ENCODE measurements at places on chromosomes 2 and 18.

GRCh38 chr2:36672199-36672598 lies 24.3 kb upstream of the VIT start:
- peak; percentile 26 for DNase-seq

GRCh38 chr2:63051795-63052333 lies 1.2 kb downstream of the OTX1 start:
- DNase-seq, result peak; percentile 60

GRCh38 chr2:189762229-189762550 lies 402 bp downstream of the OSGEPL1 start:
- no peak for DNase-seq

DNA sequence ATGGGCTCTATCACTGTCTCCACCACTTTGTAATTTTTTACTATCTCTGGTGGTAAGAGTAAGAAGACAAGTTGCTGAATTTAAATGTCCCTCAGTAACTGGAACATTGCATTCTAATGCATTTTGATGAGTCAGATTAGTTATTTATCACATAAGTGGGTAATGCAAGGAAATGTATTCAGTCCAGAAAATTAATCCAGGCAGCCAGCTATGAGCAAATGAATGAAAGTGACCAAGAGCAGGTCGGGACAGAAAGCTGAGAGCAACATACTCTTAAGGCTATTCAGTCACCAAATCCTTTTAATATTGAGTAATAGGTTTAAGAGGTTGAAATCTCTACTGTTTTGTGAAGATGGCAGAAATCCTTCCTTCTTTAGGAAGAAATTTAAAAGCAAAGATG lies 265.5 kb upstream of the PARD3B start:
- no peak for DNase-seq

DNA sequence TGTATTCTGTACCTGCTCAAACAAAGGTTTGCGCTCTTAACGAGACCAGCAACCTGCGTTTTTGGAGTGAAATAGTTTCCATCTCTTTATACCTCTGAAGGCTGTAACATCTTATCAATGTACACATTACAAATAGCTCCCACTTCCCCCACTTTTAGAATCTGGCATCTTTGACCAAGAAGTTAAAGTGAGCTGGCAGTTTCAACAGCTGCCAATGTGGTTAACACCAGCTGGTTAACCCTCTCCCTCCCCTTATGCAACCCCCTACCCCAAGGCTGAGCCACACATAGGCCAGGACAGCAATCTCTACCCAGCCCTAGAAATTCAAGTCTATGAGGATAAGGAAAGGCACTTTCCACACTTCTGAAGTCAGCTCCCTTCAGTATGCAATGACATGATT lies 2.2 kb upstream of the SERTAD2 start:
- no peak for DNase-seq

- DNase-seq, result no peak
Observed at GRCh38 chr2:112973156-112973555, 4.7 kb upstream of the IL36G start.

DNA sequence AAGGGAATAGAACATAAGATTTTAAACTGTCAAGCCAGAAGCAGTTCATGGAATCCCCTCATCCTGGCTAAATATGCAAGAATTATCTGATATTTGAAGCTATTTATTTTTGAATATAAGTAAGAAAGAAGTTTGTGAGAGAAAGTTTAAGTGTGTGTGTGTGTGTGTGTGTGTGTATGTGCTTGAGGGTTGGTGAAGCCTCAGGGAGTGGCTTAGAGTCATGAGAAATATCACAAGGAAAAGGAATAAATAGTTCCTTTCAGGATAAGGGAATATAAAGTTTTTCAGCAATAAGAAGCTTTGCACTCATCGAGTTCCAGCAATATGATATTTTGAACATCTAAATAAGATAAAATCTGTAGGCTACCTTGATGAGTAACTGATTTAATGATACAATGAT lies 359.6 kb downstream of the MEIS1 start:
- no peak for DNase-seq

GRCh38 chr2:239846789-239847676 lies 178.1 kb downstream of the NDUFA10 start:
- no peak for DNase-seq

Data from osteoblast (primary cell).